ENCODE measurements at places on chromosomes 4 and X.

- H3K27me3 ChIP-seq, result peaks cover 35% of the 10 kb centered on the region
- DNase-seq, result no peak
- H3K4me3 ChIP-seq, result no peak overlapping the region
- H3K27ac ChIP-seq, result no peak overlapping the region
Observed at GRCh38 chr4:5952286-5952974, 59.5 kb upstream of the CRMP1 start.

DNA sequence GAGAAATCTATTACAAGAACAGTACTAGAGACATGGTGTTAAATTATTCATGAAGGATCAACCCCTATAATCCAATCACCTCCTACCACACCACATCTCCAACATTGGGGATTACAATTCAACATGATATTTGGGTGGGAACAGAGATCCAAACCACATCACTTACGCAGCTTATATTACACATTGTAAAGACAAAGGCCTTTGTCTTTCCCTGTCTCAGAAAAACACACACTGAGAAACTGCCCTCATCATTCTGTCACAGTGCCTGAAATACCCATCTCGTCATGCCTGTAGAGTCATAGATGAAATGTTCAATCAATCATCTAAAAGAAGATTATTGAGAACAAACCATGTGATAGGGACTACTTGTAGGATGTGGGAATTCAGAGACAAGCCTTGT, 558.8 kb upstream of the GRIA3 start:
- DNase-seq, result no peak
- no peaks in the 10 kb centered on the region for H3K27me3 ChIP-seq
- peaks cover 14% of the 10 kb centered on the region for H3K4me1 ChIP-seq
- no peak overlapping the region for H3K27ac ChIP-seq
- no peak overlapping the region for H3K4me3 ChIP-seq

DNA sequence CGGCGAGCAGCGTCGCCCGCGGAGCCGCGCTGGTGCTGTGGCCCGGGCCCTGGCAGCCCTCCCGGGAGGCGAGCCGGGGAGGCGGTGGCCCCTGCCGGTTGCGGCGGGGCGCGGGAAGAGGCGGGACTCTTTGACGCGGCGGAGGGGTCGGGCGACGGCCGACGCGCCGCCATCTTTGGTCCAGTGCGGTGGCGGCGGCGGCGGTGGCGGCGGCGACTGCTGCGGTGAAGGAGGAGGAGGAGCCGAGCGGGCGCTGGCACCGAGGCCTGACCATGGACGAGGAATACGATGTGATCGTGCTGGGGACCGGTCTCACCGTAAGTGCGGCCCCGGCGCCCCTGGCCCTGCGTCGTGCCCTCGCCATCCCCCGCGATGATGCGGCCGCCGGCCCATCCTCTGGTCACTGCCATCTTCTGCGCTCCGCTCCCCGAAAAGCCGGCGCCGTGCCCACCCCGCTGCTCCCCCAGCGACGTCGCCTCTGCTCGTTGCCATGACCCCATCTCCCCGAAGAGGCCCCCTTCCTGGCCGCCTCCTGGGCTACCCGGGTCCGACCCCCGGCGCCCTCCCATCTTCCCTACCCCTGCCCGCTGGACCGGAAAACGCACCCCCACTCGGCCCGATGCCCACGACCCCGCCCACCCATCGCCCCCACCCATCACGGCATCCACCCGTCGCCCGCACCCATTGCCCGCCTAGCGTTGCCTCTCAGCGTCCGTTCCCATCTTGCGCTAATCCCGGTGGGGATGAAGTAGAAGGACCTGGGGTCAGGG, at the start of gene GDI1:
TSS of gene GDI1 (plus strand) at position 172 of the 770 bp plus-strand sequence. CDS start at position 273, 101 bp downstream.
- DNase-seq, result peak; percentile 38
- H3K36me3 ChIP-seq, result peaks cover 21% of the 10 kb centered on the region
- peak within 1 kb of the TSS; percentile 83 for H3K4me3 ChIP-seq
- H3K27me3 ChIP-seq, result no peaks in the 10 kb centered on the region
- peaks cover 12% of the 10 kb centered on the region for H3K4me1 ChIP-seq
- H3K27ac ChIP-seq, result peak within 1 kb of the TSS; percentile 84

DNA sequence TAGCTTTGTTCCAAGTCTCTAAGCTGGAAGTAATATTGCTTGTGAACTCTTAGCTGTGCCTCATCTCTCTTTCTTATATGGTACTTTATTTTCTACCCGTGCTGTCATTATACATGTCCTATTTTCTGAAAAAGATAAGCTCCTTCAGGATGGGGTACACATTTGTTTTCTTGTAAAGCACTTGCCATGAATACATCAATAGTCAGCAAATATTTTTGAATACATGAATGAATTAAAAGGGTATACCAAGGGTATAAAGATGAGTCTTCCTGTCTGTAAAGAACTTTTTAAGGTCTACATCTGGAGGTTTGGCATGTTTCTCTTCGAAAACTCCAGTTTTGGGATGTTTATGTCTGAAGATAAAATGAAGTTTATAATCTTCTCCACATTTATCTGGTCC, 26.7 kb downstream of the SCOC start:
- no peak overlapping the region for H3K4me3 ChIP-seq
- no peak overlapping the region for H3K27ac ChIP-seq
- no peaks in the 10 kb centered on the region for H3K27me3 ChIP-seq
- no peaks in the 10 kb centered on the region for H3K36me3 ChIP-seq

- H3K36me3 ChIP-seq, result peaks cover 12% of the 10 kb centered on the region
- no peaks in the 10 kb centered on the region for H3K27me3 ChIP-seq
- H3K4me1 ChIP-seq, result peaks cover 34% of the 10 kb centered on the region
Observed at GRCh38 chr4:185660340-185660739, 125.0 kb upstream of the PDLIM3 start.

- peaks cover 53% of the 10 kb centered on the region for H3K4me1 ChIP-seq
- peak overlapping the region; percentile 22 for H3K27ac ChIP-seq
- H3K27me3 ChIP-seq, result no peaks in the 10 kb centered on the region
Observed at GRCh38 chr4:24477919-24478318, 106.4 kb downstream of the DHX15 start.

All from WTC11 (cell line).